ENCODE measurements at places on chromosomes 2 and 18.
A peak's percentile ranks its signal among the peaks of the same experiment; 100 is the strongest.

GRCh38 chr2:72140621-72140960 is 7.1 kb downstream of the CYP26B1 start:
- DNase-seq = no peak

DNA sequence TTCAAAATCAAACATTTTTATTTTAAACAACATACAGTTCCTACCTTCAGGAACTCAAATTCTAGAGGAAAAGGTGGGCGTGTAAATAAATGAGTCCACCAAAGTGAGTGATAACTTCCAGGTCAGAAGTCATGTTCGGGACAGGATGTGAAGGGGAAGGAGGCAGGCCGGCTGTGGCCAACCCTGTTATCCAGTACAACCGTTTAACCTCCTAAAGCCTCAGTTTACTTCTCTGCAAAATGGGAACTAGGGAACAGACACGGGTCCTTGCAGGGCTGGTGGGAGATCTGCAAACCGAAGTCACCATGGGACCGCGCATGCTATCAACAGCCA is 373 bp downstream of the EIPR1 start:
- DNase-seq = peak; percentile 66

GRCh38 chr18:4789506-4789905 is 334.4 kb upstream of the DLGAP1 start:
- no peak for DNase-seq

DNA sequence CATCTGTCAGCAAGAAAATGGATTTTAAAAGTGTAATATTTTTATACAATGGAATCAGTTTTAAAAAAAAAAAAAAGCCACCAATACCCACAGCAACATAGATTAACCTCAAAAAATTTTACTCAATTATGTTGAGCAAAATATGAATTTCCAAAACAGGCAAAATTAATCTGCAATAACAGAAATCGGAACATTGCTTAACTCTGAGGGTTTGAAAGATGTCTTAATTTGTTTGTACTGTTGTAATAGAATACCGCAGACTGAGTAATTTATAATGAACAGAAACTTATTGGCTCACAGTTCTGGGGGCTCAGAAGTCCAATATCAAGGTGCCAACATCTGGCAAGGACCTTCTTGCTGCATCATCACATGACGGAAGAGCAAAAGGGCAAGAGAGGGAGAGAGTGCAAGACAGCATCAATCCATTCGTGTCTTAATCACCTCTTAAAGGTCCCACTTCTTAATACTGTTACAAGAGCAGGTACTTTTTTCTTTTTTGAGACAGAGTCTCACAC is 31.8 kb upstream of the TNFAIP6 start:
- DNase-seq = no peak
